ENCODE measurements at places on chromosomes 5 and 9.

DNA sequence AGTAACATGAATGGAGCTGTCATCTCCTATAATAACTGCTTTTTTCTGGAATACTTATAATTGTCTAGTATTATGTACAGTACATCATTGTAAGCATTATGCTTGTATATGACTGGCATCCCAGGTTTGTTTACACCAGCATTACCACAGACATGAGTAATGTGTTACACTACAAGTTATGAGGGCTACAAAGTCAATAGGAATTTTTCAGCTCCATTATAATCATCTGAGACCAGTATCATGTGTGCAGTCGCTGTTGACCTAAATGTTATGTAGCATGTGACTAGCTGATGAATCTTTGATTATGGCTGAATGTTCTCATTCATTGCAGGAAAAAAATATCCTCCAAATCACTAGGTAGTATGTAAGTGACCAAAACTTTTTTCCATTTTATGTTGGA is 2.2 kb downstream of the ZCCHC9 start:
- no peak for DNase-seq

DNA sequence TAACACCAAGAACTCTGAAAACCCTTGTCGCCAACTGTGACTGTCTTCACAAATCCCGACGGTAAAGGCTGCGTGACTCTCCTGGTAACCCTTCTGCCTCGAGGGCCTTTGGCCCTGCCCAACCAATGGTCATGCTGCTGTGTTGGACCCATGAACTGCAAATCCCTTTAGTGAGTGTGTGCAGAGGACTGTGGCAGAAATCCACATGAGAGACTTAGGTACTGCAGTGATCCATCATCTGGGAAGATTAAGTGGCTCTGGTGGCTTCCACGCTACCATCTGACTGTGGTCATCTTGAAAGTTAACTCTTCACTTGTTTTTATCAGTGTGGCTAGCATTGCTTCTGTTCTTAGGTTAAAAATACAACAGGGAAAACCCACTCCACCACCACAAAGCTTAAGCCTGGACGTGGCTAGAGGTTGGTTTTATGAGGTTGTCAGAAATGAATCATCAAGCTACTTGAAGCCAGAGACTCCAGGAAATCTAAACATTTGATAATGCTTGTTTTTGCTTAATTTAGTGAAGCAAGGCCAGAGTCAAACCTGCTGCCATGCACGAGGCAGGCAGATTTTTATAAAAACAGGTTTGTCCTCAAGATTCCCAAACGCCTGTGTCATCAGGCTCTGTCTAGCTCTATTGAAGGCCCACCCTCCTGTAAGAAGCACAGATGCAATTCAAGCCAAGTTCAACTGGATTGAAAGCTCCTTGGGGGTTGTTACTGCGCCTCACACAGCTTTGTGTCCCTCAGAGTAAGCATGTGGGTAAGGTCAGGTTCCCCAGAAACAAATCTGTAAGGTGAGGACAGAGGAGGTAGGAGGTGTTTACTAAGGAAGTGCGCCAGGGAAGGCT is 52.7 kb upstream of the ERCC6L2 start:
- no peak for DNase-seq

GRCh38 chr5:90894866-90895420 is 336.3 kb downstream of the ADGRV1 start:
- DNase-seq = no peak

GRCh38 chr9:15104826-15105420 is 194.7 kb upstream of the FREM1 start:
- no peak for DNase-seq

GRCh38 chr9:74666625-74667316 is 169.6 kb downstream of the RORB start:
- DNase-seq = no peak

DNA sequence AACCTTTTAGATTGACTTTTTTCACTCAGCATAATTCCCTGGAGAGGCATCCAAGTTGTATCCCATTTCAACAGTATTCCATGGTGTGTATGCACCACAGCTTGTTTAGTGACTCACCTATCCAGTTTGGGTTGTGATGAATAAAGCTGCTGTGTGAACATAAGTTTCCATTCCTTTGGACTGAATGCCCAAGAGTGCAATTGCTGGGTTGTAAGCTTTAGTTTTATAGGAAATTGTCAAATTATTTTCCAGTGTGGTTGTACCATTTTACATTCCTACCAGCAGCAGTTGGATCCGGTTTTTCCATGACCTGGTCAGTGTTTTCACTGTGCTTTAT is 60.9 kb upstream of the TMED7 start:
- DNase-seq = peak; percentile 29

DNA sequence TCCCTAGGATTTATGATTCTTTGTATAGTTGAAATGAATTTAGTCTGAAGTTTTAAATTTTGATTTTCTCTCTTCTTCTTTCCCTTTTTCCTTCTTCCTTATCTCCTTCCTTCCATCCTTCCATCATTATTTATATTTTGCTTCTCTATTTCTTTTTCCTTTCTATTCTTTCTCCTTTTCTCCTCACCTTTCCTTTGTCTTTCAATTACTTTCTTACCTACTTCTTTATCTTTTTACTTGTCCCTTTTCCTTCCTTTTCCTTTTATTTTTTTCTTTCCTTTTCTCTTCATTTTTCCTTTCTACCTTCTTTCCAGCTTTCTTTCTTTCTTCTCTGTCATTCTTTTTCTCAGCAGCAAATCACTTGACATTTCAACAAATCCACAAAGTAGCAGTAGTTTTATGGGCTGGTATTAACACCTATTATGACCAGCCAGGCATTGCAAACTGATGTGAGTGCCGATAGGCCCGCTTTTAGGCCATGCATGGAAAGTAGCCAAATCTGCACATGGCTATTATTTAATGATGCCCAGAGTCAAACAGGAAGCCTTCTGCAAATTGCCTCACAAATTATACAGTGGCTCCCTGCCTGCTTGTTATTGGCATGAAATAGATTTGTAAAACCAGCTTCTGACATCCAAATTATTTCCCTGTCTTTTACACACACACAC is 37.1 kb upstream of the NR3C1 start:
- peak; percentile 49 for DNase-seq

DNA sequence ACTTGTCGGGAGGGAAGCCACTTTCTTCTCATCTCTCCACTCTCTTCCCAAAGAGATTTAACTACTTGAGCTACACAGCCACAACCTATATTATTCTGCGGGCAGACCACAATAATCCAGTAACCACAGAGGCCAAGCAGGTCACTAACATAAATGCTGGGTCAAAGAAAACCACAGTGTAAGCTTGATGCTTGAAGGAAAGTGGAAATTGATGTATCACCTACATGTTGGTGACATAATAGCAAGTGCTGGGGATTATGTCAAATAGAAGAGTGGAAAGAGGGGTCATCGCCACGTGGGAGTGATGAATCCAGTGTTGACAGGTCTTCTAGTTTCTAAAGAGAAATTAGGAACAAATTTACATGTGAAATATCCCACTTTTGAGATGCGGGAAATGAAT is 40.9 kb downstream of the RFK start:
- no peak for DNase-seq

DNA sequence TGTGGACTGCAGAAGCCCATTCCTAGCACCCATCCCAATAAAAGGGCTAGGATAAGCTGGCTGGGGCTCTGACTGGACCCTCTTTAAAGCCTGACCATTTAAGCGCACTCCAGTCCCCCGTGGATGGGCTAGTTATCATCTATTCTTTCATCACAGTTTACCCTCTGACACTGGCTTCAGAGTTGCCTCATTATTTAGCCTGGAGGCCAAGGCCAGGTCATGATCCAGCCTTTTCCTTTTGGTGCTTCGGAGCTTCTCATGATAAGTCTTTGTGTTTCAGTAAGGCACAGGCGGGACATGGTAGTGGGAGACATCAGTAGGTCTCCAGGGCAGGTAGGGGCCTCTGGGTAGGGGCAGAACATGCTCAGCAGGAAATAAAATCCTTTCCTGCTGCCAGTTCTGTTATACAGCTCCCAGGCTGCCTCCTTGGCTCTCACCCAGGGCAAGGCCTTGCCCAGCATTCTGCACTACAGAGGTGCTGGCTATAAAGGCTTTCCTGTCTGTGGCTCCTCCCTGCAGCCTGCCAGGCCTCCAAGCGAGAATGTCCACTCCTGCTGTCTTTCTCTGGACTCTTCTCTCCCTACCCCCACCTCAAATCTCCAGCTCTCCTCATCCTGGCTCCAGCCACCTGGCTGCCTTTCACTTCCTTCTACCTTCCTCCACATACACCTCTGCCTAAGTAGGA is 128.8 kb downstream of the FSTL4 start:
- DNase-seq = no peak

- no peak for DNase-seq
Observed at GRCh38 chr9:13508681-13509080, 229.2 kb upstream of the MPDZ start.

DNA sequence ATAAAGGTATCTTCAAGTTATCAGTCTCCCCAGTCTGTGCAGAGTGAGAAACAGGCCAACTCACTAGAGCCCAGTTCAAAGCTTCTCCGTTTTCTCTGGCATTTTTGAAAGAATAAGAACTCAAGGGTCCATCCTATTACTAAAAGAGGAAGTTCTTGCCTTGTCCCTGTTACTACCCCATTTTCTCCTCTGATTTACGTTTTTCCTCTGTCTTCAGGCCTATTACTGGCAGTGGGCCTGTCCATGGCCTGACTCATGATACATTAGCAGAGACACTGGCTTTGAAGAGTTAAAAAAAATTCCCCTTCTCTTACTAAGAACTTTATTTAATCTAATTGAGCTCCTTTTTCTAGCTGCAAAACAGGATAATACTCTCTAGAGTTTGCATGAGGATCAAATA is 624.0 kb upstream of the KLF4 start:
- no peak for DNase-seq
